ENCODE measurements at places on chromosomes 5 and 9.
A peak's percentile ranks its signal among the peaks of the same experiment; 100 is the strongest.

DNA sequence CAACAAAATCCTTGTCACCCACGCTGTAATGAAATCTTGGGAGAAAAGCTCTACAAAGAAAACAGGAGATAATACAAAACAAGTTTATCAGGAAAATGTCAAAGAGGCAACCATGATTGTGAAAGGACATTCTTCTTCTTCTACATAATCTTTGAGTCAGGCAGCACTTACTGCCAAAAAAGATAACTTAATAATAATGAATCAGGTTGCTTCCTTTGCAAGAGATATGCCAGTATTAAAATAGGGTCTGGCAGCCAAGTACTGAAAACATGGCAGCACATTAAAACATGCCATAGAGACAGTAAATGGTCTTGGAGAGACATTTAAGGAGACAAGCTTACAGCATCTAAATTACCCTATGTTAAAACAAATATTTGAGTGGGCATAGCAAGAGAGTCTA lies 1573.4 kb downstream of the EFNA5 start:
- DNase-seq: no peak

DNA sequence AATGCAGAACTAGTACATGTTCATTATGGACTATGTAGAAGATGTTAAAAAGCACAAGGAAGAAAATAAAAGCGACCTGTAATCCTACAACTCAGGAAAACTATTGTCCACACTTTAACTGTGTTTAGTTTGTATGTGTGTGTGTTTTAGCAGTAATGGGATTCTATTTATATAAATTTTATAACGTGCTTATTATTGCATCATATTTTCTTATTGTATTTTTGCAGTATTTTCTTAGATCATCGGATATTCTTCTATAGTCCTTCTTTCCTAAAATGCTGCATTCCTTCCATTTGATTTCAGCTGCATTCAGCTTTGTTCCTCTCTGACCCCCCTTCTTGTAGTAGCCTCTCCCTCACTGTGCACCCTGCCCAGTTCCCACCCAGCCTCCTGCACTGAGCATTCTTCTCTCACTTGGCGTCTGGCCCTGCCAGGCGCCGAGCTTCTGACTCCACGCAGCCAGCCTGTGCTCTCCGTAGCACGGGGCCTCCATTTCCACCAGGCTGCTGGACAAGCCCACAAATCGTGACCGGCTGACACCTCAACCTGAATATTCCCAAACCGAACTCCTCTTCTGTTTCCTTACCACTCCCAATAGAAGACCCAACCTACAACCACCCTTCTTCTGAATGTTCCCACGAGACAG lies 39.9 kb downstream of the MVB12B start:
- DNase-seq: no peak

- DNase-seq: no peak
These were observed 91.3 kb downstream of the INVS start for GRCh38 chr9:100190339-100190738.

DNA sequence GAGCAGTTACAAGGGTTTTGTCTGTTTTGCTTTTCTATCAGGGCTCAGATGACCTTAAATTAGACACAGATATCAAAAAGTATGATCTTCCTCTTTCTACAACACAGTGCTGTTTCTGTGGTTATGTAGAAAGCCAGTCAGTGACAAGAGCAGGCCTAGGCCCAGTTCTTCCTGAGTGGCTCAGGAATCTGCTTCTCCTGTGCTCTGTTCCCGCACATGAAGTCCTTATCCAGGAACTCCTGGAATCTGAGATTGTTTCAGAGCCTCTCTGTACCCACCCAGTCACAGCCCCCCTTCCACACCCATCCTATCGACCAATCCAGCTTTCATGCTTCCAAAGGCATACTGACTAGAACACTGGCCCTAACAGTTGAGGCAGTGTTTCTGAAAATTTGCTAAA lies 40.4 kb upstream of the SMU1 start:
- DNase-seq: no peak

DNA sequence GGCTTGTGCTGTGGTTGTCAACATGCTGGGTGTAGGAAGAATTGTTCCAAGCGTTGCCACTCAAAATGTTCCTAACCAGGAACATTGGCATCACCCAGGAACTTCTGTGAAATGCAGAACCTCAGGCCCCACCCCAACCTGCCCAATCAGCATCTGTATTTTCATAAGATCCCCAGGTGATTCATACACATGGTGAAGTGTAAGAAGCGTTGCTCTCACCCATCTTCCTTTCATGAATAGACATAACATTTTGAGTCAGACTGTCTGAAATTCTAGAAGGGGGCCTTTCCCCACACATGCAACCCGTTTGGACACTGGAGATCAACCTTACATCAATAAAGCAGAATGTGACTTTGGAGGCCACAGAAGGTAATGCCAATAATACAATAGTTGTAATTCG lies 9.3 kb upstream of the AFAP1L1 start:
- DNase-seq: no peak

DNA sequence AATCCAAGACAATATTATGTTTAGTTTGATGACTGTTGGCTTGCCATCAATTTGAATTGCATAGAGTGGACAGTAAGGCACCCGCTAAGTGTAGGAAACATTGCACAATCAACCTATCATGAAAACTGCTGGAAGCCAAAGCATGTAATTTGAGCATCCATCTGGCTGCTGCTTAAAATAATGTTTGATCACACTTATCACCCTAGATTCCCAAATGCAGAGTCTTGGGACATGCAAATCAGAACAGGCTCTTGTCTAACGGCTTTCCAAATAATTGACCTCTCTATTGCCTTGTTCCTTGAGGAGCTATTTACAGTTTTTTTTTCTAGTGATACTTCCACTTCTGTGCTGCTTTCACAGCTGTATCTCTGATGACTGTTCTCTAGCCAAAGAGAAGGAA lies 342.1 kb downstream of the PRR16 start:
- no peak for DNase-seq

- no peak for DNase-seq
These were observed 75.2 kb downstream of the CDH6 start for GRCh38 chr5:31268686-31269085.

DNA sequence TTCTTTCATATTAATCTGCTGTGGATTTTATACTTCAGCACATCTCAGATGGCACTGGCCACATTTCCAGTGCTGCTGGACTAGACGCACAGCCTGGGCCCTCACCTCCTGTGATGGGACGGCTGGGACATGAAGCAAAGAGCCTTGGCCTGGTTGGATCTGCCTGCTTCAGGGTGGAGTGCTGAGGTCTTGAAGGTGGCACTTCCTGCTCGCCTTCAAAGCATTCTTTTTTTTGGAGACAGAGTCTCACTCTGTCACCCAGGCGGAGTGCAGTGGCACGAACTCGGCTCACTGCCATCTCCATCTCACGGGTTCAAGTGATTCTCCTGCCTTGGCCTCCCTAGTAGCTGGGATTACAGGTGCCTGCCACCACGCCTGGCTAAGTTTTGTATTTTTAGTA lies 73.1 kb downstream of the RAPGEF1 start:
- DNase-seq: no peak

DNA sequence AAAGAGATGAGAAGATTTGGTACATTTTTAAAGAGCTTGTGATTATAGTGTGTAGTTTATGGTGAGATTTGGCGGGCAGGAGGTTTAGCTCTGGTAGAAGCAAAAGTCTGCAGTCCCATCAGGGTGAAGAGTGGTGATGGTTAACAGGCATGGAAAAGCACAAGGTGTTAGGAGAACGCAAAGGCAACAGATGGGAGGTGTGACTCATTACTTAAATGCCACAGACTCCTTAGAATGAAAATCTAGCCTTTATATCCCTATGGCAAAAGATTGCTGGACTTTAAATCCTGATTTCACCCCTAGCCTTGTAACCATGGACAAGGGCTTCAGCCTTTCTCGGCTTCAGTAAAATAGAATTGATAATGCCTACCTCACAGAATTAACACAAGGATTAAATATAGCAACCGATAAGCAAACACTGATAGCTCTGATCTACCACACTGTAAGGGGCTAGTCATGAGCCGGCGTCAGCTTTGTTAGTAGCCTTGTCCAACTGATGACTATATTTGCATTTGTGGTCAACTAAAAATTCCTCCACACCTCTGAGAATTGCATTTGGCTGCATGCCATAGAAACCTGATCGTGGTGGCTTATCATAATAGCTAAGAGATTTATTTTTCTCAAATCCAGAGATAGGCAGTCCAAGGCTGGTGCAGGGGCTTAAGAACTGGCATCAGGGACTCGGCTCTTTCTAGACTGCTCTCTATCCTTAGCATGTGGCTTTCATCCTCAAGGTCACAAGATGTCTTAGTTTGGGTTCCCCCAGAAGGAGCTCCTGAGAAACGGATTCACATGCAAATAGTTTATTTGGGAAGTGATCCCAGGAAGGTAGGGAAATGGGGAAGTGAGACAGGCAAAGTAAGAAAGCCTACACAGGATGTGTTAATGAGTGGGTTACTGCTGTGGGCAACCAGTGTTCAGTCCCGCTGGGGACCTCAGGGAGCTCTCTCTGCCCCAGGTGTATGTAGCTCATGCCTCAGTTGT lies 19.6 kb downstream of the MFAP3 start:
- no peak for DNase-seq

- DNase-seq: no peak
These were observed 18.0 kb downstream of the ZNF608 start for GRCh38 chr5:124728331-124728967.

GRCh38 chr5:154202379-154203260 lies 12.1 kb downstream of the GALNT10 start:
- DNase-seq: peak; percentile 48

DNA sequence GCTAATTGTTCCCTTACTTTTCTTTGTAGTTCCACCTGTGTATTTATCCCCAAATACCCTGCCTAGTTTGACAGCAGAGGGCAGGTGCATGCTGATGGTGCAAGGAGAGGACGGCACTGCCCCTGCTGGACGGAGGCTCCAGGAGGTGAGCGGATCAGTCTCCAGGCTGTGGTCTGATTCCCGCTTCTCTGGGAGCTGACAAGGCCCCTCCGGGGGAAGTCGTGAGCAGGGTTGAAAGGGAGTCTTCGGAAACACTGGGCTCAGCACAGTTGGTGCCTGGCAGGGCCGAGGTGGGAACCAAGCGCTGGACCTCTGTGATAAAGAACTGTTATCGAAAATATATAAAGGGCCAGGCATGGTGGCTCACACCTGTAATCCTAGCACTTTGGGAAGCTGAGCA lies 52.9 kb downstream of the RASGEF1C start:
- no peak for DNase-seq

- no peak for DNase-seq
These were observed 102.3 kb downstream of the SEMA6A start for GRCh38 chr5:116472274-116472673.

DNA sequence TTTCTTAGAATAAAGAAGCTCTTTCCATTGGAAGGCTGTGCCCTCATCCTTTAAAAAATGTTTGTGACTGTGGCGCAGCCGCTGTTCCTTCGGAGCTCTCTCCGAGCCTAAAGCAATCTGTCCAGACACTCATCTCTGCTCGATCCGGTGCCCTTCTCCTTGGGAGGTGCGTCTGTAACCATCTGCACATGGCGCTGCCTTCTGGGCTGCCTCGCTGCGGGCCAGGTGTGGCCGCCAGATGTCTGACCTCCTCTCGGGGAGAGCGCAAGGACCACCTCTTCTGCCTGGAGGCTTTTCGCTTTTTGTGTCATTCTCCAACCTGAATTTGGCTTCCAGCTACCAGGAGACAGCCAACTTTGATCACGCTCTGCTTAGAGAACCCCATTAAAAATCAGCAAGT lies 153.4 kb upstream of the PTCH1 start:
- DNase-seq: no peak

DNA sequence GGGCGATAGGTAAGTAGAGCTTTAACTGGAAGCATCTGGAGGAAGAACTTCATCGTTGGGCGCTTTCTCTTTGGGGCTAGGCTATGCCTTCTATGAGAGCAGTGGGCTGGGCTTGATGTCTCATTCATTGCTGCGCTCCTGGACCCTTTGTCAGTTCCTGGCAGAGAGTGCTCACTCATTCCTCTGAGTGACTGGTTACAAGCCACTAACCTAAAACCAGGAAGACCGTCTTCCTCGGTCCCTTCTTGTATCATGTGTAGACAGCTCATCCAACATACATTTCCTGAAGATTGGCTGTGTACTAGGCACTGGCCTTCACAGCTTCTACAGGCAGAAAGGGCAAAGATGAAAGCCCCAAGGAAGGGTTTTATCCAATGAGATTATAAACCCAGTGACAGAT lies 6.4 kb downstream of the SWI5 start:
- no peak for DNase-seq

GRCh38 chr5:167886196-167886595 lies 405.2 kb upstream of the WWC1 start:
- DNase-seq: no peak

DNA sequence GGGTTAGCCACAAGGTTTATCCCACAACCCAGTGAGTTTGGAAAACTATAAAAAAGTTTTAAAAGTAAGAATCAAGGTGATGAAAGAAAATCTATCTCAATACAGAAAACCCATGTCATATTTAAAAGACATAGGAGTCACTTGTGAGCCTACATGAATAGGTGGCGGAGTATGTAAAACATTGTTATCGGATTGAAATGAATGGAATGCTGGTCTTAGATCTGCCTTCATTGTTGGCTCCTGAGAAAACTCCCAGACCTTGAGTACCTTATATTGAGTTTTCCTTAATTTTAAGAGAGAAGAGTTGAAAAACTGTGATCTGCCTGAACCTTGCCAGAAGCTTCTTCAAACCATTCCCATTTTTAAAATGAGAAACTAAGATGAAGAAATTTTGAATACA lies 551.1 kb downstream of the EFNA5 start:
- DNase-seq: no peak

- no peak for DNase-seq
These were observed 287.1 kb downstream of the TENT4A start for GRCh38 chr5:7000310-7000709.

DNA sequence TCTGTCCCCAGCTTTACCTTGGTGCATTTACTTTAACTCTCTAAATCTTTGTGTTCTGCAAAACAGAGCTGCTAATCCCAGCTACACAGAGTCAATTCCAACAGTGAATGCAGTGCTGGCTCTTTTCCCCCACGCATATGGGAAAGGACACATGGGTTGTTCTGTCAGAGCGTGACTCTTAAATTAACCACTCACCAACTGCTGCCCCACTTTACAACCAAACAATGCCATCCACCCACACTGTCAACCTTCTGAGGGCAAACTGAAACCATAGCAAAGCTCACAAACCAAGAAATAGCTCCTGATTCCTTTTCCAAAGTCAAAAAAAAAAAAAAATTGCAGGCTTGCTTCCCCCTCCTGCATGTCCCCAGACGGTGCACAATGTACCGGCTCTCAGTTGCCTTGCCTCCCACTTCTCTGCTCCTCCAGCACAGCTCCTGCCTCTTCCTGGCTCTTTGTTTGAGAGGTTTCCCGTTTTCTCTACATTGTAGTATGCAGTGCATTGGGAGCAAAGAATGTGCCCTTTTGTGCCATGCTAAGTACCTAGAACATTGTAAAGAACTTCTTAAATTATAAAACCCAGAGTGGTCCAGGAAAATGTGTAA lies 151.5 kb upstream of the DAPK1 start:
- no peak for DNase-seq

GRCh38 chr5:180470361-180470760 lies 23.8 kb upstream of the CNOT6 start:
- DNase-seq: no peak

GRCh38 chr9:132842124-132843044 lies 35.7 kb downstream of the AK8 start:
- no peak for DNase-seq

Data from activated CD4-positive, CD25-positive, alpha-beta regulatory T cell treated with anti-CD3 and anti-CD28 coated beads, Interleukin-2, amount 50 U/mL, for 72 hours (primary cell).